ENCODE measurements at places on chromosomes 5 and 9.

DNA sequence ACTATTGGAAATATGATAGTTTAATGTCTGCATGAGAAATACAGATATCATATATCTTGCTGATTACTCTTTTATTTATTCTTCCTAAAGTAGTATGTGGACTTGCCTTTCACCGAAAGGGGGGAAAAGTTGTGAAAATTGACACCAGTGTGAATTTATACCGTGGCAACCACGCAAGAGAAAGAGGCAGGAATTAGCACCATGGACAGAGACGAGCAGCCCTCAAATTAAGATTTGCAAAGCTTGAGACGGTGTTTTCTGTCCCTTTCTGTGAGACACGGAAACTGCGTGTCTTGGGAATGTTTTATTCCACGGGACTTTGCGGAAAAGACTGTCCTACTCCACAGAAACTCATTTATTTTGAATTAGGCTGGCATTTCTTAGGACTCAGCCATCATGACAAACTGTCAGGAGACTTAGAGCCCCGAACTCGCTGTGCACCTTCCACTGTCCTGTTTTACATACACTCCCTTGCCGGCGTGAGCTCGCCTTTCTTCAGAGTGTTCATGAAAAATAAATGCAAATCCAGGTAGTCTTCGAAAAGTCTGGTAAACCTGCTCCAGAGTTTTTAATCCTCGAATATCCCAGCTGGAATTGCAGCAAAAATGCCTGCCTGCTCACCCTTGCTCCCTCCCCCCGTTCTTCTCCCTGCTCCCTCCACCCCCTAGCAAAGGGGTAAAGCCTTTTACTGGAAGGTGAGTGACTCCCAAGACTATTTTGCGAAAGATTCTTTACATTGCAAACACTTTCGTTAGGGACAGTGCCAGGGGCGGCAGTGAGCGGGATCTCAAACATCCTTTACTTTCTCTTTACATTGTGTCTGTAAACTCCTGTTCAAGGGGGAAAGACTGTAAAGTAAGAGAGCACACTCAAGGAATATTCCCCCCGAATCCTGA lies 3.8 kb upstream of the ELAVL2 start:
- no peak for DNase-seq

GRCh38 chr5:44884036-44884435 lies 75.3 kb downstream of the MRPS30 start:
- DNase-seq, result no peak

GRCh38 chr5:100772548-100772947 lies 130.5 kb downstream of the ST8SIA4 start:
- no peak for DNase-seq

- no peak for DNase-seq
Observed at GRCh38 chr5:170432669-170433068, 43.5 kb upstream of the KCNMB1 start.

DNA sequence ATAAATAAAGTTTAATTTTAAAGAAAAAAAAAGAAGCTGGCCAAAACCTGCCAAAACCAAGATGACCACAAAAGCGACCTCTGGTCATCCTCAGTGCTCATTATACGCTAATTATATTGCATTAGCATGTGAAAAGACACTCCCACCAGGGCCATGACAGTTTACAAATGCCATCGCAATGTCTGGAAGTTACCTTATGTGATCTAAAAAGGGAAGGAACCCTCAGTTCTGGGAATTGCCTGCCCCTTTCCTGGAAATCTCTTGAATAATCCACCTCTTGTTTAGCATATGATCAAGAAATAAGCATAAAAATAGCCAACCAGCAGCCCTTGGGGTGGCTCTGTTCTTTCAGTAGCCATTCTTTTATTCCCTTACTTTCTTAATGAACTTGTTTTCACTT lies 178.3 kb upstream of the MAP1B start:
- no peak for DNase-seq

DNA sequence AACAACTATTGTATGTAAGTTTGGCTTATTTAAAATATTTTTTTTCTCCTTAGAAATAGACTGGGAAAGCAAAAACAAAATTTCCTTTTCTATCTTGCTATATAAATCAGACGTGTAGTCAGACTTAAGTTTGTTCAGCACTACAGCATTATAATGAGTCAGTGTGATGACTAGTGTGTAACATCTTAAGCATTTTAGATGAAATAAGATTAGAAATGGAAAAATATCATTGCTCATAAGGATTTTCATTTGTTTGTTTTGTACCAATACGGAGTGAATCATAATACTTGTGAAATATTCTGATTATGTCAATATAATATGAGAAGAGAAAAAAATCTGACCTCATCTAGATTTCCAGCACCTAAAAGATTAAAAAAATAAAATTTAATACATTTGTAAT lies 64.7 kb upstream of the RICTOR start:
- DNase-seq, result no peak

- no peak for DNase-seq
Observed at GRCh38 chr5:154813736-154814135, 36.7 kb downstream of the FAXDC2 start.

GRCh38 chr5:38468202-38468673 lies 88.2 kb downstream of the LIFR start:
- DNase-seq, result no peak

DNA sequence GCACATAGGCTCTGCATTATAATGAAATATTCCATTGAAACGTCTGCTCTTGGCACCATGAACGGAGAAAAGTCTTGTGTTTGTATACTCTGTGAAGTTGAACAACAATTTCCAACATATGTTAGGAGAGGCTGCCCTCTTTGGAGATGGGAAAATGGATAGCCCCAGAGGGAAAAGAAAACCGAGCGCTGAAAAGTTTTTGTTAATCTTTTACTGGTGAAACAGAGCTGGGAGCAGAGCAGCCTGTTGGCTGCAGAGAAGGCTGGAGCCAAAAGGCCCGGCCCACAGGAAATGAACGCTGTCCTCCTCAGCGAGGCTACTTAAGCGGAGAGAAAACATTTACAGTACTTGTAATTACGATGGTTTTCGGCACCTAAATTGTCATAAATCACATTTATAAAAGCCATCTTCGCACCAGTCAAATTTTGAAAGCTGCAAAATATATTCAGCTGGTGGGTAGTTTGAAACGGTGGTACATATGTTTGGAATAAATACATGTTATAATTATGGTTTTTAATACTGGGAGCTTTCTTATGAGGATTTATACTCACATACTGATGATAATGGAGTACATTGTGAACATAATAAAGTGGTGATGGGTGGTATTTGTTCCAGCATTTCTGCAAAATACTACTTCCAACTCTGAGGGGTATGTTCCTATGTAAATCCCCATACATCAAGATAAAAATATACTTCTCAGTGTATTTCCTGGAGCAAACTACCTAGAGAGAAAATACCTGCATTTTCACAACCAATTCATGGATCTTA lies 129.6 kb upstream of the CNTLN start:
- no peak for DNase-seq

DNA sequence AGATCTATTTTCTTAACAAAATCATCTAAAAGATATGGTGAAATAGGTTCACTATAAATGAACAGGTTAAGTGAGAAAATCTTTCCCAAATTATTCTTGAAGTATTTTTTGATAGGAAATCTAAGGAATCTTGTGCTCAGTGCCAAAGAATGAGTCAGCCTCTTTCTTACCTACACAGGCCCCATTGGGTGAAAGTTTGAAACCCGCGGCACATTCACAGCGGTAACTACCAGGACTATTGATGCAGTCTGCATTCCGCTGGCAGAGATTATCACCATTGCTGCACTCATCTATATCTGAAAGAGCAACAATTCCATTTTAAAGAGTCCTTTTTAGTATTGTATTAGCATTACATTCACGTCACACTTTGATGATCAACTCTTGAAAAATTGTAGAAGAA lies 221.8 kb downstream of the SLC12A2 start:
- DNase-seq, result no peak

DNA sequence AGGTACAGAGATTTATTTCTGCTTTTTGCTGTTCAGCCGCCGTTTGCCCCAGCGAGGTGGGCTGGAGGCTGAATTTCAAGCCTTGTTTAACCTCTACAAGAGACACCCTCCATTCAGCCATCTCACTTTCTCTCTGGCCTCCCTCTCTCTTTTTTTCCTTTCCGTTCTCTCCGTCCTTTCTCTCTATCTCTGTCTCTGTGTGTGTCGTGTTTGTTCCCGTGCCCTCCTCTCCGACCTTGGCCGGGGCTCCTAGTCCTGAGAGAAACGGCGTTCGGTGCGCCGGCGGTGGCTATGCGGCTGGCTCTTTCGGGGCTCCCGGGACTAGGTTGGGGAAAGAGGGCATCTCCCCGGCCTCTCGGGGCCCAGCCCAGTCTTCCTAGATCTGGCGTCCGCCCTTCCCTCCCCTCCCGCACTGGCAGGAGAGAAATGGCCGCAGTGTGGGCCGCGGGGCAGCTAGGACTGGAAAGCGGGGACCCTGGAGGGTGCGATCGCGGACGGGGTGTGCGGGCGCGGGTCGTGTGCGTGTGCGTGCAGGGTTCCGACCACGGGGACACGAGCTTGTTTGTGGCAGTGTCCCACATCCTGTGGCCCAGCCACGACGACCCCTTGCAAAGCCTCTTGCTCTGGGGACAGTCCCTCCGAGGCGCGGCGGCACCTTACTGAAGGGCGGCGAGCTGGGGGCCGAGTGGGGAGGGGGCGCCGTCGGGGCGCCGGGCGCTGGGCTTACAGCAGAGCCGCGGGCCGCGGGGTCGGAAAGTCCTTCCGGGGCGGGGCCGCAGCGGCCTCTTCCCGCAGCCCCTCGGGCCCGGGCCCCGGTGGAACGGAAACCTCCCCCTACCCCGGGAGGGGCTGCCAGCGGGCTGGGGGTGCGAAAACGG lies 5.7 kb downstream of the LHX2 start:
- peak; percentile 29 for DNase-seq

- DNase-seq, result no peak
Observed at GRCh38 chr5:138083702-138084101, at the start of gene WNT8A. Gene WNT8A, plus strand, starts transcription at chr5:138084033. Its CDS starts 95 bp downstream, at chr5:138084128.

DNA sequence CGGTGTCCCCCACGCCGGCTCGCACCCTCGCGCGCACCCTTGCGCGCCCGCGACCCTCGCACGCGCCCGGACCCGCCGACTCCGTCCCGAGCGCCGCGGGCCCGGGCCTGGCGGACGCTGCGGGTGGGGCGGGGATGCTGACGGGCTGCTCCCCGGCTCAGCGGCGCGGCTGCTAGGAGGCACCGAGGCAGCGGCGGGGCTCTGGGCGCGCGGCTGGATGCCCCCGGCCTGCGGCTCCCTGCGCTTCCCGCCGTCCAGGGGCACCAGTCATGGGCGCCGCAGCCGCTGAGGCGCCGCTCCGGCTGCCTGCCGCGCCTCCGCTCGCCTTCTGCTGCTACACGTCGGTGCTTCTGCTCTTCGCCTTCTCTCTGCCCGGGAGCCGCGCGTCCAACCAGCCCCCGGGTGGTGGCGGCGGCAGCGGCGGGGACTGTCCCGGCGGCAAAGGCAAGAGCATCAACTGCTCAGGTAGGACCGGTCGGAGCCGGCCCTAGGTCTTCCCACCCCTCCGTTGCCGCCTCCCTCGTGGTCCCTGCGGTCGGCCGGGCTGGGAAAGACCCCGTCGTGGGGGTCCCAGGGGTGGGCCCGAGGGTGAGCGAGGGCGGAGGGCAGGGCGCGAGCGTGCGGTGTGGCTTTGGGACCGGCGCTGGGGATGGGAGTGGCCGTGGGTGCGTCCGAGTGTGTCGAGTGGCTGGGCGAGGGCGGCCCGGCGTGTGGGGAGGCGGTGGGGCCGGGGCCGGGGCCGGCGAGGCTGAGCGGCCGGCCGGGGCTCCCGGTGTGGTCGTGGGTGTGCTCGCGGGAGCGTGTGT lies 530 bp downstream of the TMEFF1 start:
- peak; percentile 48 for DNase-seq

DNA sequence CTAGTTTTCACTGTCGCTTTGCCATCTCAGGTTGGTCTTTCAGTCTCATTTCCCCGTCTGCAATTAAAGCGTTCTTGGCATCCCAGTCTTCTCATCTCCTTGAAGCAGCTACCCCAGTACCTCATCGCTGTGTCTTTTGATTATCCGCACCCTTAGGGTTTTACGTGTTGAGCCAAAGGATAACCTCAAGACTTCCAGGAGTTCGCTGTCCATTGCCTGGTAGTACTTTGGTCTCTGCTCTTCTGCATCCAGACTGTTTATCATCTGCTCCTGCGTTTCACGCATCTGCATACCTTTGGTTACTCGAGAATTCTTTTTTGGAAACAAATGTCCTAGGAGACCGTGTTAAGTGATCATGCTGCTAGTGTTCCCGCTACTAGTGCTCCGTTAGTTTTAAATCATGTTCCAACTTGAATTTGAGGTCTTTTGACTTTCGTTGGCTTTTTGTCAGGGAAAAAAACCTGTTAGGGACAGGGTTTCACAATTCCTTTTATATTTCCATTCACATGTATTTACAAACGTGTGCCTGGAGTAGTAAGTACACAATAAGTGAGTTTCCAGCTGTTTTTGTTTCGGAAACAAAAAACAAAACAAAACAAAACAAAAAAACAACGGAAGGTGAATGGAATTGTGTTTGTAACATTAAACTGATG lies 888 bp downstream of the RABGAP1 start:
- no peak for DNase-seq

DNA sequence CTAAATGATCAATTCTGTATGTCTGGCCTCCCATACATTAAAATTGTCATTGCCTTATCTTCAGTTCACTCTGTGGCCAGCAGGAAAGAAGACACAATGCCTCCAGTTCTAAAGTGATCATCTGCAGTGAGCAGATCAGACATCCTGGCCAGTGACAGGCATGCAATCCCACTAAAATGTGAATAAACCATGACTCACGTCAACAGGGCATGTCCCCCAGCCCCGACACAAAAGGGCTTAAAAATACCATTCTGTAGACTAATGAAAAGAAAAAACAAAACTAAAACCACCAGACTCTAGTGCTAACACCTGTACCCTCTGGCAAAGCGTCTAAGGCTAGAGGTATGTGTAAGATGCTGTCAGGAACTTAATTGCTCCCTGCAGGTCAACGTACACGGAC lies 38.5 kb downstream of the DDX31 start:
- no peak for DNase-seq

GRCh38 chr5:82074950-82075349 lies 103.1 kb downstream of the ATG10 start:
- DNase-seq, result no peak

DNA sequence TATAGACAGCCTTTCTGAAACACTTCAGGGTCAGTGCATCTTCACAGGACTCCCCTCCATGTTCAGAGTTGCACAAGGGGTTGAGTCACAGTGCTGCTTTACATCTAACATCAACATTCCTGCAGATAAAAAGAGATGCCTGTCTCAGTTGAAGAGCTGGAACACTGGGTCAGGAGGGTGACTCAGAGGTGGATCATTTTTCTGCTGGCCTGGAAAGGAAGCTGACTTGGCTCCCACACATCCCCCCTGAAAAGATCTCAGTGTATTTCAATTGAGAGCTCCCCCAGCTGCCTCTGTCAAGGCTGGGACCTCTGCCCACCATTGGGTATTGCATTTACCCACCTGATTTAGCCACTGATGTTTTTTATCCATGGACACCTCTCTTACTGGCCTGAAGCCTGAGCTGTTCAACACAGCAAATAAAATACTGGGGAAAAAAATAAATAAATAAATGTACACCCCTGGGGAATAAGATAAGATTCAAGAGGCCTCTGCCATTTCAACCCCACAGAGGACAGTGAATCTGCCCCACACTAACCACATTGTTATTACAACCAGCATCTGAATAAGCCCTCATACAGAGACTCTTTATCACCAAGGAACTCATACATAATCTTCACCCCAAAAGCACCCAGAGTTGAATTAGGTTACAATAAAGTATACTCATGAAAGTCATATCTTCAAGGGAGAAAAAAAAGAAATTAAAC lies 716.4 kb downstream of the SEMA5A start:
- no peak for DNase-seq
